ENCODE measurements at places on chromosomes 7 and 10.

DNA sequence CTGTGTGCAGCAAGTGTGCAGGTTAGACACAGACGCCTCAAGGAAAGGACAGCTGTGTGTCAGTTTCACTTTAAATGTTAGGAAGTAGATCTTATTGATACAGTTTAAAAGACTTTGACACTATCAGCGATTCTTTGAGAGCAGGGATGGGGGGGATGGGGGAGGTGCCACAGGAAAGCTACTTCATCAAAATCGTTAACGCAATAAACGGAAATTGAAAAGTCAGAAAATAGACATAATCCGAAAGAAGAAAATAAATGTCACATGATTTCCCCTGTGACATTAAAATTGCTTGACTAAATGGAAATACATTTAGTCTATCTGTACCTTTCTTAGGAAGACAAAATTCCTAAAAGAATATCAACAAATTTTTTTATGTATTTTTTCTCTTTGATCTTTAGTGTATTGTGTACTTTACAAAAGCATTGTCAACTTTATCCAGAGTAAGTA is 476 bp upstream of the ZNF33B start:
- no peak for DNase-seq

DNA sequence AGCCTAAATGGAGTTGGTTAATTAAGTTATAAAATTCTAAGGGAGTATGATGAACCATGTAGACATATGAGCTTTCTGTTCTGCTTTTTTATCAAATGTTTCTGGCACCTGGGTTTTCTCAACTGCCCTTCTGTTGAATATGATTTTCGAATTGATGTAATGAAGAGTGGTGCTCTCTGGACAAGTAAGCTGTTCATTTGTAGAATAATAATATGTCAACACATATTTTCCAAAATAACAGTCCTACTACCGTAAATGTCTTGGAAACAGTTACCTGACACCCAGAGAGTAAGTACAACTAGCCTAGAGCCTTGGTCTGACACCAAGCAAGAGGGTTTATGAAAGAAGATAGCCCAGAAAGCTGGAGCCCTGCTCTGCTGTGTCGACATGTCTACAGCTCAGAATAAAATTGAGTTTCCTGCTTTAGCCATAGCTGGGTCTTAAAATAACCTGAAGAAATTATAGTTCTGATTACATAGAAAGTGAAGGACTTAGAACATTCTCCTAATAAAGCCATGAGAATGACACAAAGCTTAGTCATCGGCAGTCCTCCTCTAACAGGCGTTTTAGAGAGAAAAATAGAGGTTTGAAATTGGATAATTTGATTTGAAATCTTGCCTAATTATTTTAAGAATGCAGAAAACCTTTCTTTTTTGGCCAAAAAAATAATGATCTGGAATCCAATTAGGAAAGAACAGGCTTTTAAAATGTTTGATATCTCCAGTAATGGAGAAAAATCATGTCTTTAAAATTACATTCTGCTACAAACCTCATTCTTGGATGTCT is 25.1 kb downstream of the HDAC9 start:
- no peak for DNase-seq

- no peak for DNase-seq
These were observed 293.5 kb upstream of the GALNT17 start for GRCh38 chr7:70838292-70838907.

DNA sequence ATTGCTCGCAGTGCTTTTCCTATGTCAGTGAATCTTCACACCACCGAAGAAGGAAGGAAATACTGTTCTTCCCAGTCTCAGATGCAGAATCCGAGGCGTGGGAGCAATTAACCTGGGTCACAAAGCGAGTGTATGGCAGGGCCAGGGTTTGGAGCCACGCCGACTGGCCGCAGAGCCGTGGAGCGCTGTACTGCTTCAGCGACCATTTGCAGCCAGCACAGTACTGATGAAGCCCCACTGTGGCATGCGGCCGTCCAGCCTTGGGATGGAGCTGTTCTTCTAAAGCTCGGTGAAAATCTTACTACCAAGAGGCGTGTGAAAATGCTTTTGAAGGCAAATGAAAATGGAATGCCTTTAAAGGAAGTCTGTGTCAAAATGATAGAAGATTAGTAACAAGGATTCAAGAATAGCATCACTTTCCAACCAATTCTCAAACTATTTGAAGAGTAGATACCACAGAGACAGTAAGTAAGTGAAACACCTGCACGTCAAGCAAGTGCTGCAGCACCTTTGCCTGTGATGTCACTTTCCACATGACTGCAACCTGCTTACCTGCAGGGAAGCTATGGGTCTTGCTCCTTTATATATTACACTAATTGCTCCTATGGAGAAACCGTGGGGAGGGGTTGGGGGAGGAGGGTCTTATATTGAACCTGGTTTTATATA is 4.9 kb downstream of the PPP2R2D start:
- no peak for DNase-seq

- no peak for DNase-seq
These were observed 82.7 kb downstream of the FAM204A start for GRCh38 chr10:118259288-118259906.

DNA sequence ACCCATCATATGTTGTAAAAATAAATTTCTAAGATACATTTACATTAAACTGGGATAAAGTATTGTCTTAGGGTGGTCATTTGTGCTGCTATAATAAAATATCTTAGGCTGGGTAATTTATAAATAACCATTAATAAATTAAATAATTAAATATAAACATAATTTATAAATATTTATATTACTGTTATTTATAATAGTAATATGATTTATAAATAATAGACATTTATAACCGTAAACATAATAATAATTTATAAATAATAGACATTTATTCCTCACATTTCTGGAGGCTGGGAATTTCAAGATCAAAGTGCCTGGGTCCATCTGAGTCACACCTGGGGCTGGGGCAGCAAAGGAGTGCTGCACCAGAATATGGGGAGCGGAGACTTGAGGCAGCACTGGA is 31.1 kb downstream of the ZWINT start:
- DNase-seq: no peak

DNA sequence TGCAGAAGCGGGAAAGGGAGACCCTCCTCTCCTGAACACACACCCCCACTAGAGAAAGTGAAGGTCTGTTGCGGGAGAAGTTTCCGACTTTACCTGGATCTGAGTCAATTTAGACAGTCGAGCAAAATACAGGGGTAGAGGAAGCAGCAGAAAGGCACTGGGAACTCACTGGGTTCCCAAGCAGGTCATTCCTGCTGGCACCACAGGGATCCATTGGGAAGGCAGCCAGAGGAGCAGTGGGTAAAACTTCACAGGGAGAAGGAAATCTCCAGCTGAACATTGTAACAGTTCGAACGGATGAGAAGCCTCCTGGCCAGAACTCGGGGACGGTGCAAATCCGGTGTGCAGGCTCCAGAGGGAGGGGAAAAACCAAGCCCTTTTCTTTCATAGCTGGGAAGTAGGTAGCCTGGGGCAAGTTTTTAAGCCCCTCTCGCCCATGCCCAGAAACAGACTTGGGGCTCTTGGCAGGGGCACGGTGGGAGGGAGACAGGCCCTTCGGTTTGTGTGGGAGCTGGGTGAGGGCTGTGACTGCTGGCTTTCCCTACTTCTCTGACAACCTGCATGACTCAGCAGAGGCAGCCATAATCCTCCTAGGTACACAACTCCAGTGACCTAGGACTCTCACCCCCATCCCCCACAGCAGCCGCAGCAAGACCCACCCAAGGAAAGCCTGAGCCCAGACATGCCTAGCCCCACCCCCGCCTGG is 51.9 kb downstream of the DDC start:
- DNase-seq: no peak

DNA sequence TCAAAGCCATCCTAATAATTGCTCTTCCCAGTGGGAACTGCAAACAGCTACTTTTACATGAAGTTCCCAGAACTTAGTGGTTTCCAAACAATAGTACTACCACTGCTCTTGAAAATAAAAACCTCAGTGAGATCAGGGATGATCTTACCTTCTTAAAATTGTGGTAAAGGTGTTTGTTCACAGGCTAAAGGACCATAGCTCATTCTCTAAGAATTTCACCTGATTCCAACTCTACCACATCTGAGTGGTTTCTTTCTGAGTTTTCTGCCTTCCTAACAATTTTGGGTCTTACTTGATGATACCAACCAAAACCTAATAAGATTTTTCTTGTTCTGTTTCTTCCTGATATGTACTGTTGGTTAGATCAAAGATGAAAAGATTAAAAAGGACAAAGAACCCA is 45.6 kb upstream of the AGBL3 start:
- no peak for DNase-seq

GRCh38 chr7:151403764-151404163 is 6.1 kb downstream of the WDR86 start:
- DNase-seq: no peak

GRCh38 chr7:5633161-5634106 is 148.0 kb downstream of the RNF216 start:
- DNase-seq: no peak

DNA sequence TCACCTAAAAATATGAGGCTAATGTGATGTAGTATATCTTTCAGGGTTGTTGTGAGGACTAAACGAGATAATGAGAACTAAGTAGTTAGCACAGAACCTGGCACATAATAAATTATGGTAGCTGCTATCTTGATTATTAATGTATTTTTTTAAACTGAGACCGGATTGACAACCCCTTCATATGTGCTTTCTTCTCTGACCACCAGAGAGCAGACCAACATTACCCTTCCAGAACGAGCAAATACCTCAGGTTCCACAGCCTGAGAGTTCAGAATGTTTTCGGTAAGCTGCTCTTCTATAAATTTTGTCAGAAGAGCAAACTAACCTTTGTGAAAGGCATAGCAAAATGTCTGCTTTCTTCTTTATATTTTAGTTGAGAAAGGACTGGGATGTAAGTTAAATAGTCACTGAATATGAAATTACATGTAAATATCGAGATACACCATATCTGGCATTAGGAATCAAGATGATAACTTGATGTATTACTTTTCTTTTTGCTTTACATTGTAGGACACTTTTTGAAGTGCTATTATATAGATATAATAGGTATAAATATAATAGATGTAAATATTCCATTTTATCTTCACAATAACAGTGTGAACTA is 13.6 kb upstream of the BPGM start:
- DNase-seq: no peak
